ENCODE measurements at places on chromosomes 13 and 19. TPM values are rescaled to one million over a fixed set of nuclear protein-coding genes. Genes with fewer than 3 reads are reported as not detected.

GRCh38 chr13:22198001-22198400, 527.1 kb downstream of the FGF9 start:
- DNase-seq, result peak; percentile 28

Gene OR4F17
- not detected for total RNA-seq

- DNase-seq, result no peak
Observed at GRCh38 chr13:38283346-38283745, 66.3 kb upstream of the UFM1 start.

DNA sequence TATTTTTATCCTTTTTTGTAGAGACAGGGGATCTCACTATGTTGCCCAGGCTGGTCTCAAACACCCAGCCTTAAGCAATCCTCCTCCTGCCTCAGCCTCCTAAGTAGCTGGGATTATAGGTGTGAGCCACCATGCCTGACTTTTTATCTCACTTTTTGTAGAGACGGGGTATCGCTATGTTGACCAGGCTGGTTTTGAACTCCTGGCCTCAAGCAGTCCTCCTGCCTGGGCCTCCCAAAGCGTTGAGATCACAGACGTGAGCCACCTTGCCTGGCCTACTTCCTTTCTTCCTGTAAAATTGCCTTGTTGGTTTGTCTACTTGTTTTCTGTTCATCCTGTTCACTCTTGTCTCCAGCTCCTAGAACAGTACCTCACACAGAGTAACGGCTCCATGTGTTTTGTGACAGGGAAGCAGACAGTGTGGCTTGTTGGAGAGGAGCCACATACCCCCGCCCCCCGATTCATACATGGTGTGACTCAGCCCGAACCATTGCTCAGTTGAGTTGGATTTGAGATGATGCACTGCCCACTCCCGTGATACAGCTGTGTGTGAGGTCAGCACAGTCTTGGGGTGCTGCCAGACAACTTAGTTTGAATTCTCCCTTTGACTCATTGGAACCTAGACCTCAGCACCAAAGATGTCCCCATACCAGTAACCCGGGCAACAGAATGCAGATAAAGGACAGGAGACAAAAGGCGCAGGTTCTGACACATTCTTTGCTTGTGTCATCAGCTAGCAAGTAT, 34.2 kb downstream of the GPR42 start:
- DNase-seq, result no peak

GRCh38 chr19:12806242-12807081, at the start of gene RNASEH2A:
Gene RNASEH2A, plus strand, starts transcription at chr19:12806584. Its CDS starts 90 bp downstream, at chr19:12806674.
- peak; percentile 87 for DNase-seq

DNA sequence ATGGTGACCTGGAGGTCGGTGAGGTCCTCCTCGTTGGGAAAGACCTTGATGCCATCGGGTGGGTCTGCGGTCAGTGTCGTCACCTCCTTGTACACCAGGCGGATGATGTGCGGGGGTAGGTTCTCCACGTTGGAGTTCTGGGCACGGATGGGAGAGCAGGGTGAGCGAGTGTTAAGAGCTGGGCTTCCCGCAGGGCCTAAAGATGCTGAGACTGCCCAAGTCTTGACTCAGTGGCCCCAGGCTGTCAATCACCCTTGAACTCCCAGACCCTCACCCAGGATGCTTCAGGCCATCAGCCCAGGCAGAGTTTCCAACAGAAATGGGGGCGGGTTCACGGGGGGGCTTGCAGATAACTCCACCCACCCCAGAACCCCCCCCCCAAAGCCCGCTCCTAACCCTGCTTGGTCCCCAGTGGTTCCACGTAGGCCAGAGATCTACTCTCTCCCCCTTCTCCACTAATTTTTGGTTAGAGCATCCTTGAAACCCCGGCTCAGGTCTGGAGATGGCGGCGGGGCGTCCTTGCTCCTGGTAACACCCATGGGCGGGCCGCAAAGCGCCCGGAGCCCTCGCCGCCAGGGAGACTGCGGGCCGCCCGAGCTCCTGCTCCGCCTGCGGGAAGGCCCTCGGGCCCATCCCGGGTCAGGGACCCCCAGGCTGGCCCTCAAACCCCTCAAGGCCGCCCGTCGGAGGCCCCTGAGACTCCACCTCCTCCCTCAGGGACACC, 600 bp downstream of the UBE2S start:
- peak; percentile 56 for DNase-seq

All from left colon (tissue), 2 donors.